PC-9 (cell line): ENCODE measurements at places on chromosomes 3 and 15.

GRCh38 chr15:92395098-92395635 is 1.5 kb downstream of the ST8SIA2 start:
- DNase-seq = no peak

- DNase-seq = no peak
Measured at GRCh38 chr3:115499666-115500065, 123.6 kb upstream of the GAP43 start.

DNA sequence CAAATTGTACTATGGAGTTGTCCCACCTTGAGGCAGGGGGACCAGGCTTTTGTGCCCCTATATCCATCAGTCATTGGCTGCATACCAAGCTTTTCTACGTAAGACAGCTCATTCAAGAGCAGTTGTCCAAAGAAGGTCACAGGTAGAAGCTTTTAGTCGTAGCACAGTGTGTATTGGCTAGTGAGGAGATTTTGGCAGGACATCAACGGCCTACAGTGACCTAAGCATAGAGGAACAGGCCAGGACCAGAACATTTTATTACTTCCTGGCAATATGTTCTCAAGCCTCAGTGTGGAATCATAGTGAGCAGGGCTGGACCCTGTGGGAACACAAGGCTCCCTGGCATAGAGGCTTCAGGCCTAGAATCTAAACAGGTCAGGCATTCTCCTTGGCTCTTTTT is 105.4 kb upstream of the ANKRD28 start:
- DNase-seq = no peak

DNA sequence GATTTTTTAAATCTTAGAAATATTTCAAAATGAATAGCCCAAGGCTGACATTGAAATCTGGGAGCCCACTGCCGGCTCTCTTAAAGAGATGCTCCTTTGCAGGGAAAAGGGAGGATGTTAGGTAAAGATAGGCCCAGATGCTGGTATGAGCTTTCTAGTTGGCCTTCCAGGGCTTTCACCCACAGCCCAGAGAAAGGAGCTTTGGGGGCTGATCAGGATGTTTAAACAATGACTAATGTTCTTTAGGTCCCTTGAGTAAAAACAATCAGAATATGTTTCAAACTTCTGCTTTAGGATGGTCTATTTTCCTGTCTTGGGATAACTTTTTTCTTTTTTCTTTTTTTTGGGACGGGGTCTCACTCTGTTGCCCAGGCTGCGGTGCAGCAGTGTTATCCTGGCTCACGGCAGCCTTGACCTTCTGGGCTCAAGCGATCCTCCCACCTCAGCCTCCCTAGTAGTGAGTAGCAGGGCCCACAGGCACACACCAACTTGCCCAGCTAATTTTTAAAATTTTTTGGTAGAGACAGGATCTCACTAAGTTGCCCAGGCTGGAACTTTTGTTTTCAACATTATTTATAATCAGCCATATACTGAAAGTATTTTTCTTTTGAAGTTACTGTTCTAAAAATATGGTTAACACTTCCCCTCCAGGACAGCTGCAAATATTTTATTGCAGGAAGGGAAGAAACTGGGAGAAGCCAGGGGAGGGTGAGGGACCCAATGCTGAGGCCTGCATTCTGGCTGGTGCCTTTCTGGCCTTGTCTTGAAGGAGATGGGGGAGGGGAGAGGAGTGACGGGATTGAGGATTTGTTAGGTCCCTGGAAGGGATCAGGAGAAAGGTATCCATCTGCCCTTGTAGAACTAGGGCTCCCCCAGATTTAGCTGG is 70.1 kb downstream of the TRAK1 start:
- peak; percentile 47 for DNase-seq

GRCh38 chr3:20809356-20809755 is 623.4 kb upstream of the SGO1 start:
- no peak for DNase-seq

DNA sequence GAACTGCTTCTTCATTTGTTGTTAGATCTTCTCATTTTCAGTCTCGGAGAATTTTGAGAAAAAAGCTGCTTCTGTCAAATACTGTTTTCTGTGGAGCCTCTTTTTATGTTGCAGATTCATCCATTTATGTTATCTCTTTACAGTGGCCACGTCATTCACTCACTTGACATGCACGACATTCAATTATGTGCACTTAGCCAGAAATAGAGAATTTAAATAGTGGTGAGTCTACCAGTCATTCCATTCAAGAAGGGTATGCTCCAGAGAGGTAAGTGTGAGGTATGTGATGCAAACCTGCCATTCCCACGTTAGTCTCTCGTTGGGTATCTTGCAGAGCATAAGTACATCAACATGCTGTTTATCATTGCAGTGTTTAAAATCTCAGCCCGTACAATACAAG is 9.8 kb downstream of the ARPP19 start:
- no peak for DNase-seq

GRCh38 chr3:104347291-104347690 is 1019.4 kb upstream of the ALCAM start:
- DNase-seq = no peak

- DNase-seq = peak; percentile 99
Measured at GRCh38 chr15:84911879-84912660, 27.6 kb downstream of the SLC28A1 start.

DNA sequence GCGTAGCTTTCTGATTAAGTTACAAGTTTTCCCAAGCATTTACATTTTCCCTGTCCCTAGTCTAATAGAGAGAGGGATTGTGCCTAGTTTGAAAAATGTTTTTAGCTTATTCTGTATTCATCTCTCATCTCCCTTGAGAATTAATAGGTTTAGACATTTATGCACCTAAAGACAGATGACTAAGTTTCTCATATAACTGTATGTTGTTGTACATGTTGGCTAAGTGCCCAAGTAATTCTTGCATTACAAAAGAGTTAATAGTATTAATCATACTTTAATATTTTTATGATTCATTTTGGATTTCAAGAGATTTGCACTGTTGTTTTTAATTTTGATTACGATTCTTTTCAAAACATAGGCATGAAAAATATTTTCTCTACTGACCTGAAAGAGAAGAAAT is 109.0 kb upstream of the TBL1XR1 start:
- no peak for DNase-seq

- no peak for DNase-seq
Measured at GRCh38 chr3:53243165-53243564, 12.7 kb downstream of the TKT start.

- no peak for DNase-seq
Measured at GRCh38 chr15:41809121-41809520, 18.8 kb upstream of the JMJD7 start.

- DNase-seq = no peak
Measured at GRCh38 chr15:64131547-64131946, 20.0 kb upstream of the SNX22 start.

DNA sequence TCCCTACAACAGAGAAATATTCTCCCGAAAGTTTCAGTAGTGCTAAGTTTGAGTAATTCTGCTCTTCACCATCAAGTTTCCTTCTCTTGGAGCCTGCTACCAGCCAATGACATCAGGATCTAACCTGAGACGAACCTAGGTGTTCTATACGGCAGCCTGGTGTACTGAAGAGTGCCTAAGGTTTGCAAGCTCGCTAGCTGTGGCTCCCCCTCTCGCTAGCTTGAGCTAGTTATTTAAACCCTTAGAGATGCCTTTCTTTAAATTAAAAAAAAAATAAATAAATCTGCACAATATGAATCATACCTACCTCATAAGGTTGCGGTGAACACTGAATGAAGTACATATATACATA is 1.4 kb upstream of the COL8A1 start:
- no peak for DNase-seq

GRCh38 chr3:55828712-55829111 is 341.6 kb upstream of the WNT5A start:
- no peak for DNase-seq

DNA sequence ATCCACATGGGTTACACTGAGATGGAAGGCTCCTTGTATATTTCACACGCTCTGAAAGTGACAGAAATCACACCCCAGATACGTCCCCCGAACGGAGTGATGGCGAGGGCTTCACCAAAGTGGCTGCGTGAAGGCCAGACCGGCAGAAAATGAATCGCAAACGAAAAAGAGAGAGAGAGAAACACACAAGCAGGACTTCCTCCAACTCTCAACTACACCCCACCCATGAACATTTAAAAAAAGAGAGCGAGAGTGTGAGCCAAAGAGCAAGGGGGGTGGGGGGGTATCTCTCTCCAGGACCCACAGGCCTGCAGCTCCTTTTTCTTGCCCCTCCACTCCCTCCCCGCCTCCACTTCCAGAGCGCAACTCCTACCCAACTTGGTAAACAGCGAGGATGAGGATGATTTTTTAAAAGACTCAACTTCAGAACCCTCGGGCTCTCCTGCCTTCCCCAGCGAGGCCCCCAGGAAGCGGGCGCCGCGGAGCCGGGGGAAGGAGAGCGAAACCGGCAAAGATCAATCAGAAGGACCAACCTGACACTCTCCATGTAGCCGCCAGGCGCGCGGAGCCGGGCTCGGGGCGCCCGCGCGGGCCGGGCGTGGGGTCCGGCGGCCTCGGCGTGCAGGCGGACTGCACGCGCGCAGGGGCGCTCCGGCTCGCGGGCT is 519.1 kb downstream of the FOXP1 start:
- DNase-seq = peak; percentile 39

DNA sequence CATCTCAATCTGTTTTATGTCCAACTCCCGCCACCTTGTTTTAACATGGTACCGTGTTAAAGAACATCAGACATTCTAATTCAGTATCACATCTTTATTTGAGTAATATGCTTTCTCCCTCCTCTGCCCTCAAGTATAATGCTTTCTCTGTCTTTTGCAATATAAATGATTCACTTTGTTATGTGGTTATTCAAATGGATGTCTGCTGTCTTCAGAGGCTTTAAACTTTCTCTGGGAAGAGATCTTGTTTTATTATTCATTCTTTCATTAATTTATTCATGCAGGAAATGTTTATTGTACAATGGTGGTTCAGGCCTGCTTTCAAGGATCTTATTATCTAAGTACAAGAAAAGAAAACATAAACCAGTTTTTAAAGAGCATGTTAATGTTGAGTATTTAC is 57.1 kb downstream of the RAP2B start:
- no peak for DNase-seq

- DNase-seq = no peak
Measured at GRCh38 chr3:193564012-193564411, 9.3 kb upstream of the ATP13A4 start.

GRCh38 chr15:58240191-58240932 is 102.2 kb downstream of the AQP9 start:
- DNase-seq = no peak

GRCh38 chr3:150521463-150521862 is 24.8 kb downstream of the SERP1 start:
- no peak for DNase-seq

GRCh38 chr3:69250014-69250413 is 127.6 kb upstream of the LMOD3 start:
- DNase-seq = no peak

DNA sequence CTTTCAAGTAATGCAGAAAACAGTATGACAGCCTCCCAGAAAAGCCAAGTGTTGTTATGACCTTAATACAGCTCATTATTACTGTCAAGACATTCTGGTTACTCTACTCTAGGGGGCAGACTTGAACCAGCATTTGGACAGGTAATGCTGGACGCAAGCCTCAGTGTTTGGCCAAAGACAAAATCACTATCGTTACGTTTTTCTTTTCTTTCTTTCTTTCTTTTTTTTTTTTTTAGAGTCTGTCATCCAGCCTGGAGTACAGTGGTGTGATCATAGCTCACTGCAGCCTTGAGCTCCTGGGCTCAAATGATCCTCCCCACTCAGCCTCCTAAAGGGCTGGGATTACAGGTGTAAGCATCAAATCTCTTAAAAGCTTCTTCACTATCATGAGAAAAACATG is 29.4 kb upstream of the TMEM45A start:
- DNase-seq = peak; percentile 43

DNA sequence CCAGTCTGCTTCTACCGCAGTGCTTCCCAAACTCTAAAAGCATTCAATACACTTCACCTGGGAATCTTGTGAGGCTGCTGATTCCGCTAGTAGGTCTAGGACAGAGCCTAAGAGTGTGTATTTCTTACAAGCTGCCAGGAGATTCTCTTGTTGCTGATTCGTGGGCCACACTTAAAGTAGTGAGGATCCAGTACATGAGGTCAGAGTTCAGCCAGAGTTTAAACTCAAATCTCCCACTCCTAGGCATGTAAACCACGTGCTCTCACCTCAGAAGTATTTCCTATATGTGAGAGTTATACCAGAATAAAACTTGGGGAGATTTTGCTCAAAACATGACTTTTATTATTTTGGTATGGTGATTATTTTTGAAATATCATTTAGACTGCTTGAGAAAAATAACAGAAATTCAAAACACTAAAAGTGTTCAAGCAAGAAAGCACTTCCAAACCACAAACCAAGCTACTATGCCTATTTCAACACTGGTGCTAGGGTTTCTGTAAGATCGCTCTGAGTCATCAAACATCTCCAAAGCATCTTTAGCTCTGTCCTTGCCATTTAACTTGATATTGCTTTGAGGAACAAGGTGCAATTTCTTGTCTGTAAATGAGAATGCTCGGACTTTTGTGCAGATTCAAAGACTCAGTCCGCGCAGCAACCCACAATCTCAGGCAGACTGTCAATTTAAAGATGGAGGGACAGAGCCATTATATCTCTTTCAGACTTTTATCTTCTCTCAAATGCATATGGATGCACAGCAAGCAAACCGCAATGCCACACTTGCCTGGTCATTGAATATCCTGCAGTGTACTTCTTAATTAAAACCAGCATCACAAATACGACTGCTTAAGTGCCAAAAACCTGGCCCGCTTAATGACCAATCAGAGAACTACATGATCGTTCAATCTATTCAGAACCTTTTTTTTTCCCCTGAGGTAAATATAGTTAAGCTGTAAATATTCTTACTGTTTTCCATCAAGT is 59.8 kb downstream of the AGTR1 start:
- no peak for DNase-seq

- no peak for DNase-seq
Measured at GRCh38 chr3:195210266-195210973, 60.5 kb downstream of the XXYLT1 start.

- DNase-seq = no peak
Measured at GRCh38 chr15:25703726-25704125, 159.4 kb downstream of the ATP10A start.

- no peak for DNase-seq
Measured at GRCh38 chr15:101445562-101446517, 43.7 kb downstream of the PCSK6 start.

- peak; percentile 43 for DNase-seq
Measured at GRCh38 chr3:14472471-14473351, 67.4 kb downstream of the GRIP2 start.

DNA sequence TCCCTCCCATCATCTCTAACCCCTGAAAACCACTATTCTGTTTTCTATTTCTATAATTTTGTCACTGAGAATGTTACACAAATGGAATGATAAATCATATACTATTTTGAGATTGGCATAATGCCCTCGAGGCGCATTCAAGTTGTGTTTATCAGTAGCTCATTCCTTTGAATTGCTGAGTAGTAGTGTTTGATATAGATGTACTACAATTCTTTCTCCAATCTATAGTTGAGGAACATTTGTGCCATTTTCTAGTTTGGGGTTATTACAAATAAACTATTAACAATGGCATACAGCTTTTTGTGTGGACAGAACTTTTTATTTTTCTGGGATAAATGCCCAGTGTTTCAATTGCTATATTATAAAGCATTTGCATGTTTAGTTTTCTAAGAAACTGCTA is 86.0 kb downstream of the CCR1 start:
- no peak for DNase-seq
